Dermis microvascular lymphatic vessel endothelial cell (primary cell): ENCODE measurements at places on chromosomes 6 and 20. TPM values are rescaled to one million over a fixed set of nuclear protein-coding genes. Genes with fewer than 3 reads are reported as not detected.

HLA-DOA gene
- not detected in 2 replicates for total RNA-seq

EFCAB8 gene
- under 0.01 TPM in 1 of 2 replicates, not detected in the other for total RNA-seq

MCCD1 gene
- not detected in 2 replicates for total RNA-seq

TRIM40 gene
- total RNA-seq: not detected in 2 replicates

AIF1 gene
- total RNA-seq: 0.13 TPM in 2 replicates

XKR7 gene
- total RNA-seq: not detected in 2 replicates

NT5DC1 gene
- total RNA-seq: 3.2 and 4.9 TPM in 2 replicates

PHF3 gene
- 34.9 and 38.8 TPM in 2 replicates for total RNA-seq

PPP1R14C gene
- not detected in 2 replicates for total RNA-seq

PNLDC1 gene
- total RNA-seq: not detected in 2 replicates

HEY2 gene
- total RNA-seq: under 0.01 TPM in 1 of 2 replicates, not detected in the other

MYO6 gene
- total RNA-seq: 26.7 and 27.9 TPM in 2 replicates

CRISP2 gene
- total RNA-seq: not detected in 2 replicates

OR12D3 gene
- not detected in 2 replicates for total RNA-seq

MYB gene
- under 0.01 TPM in 2 replicates for total RNA-seq
